Retinal pigment epithelial cell (primary cell): ENCODE measurements at places on chromosomes 7 and 10.
A peak's percentile ranks its signal among the peaks of the same experiment; 100 is the strongest.

DNA sequence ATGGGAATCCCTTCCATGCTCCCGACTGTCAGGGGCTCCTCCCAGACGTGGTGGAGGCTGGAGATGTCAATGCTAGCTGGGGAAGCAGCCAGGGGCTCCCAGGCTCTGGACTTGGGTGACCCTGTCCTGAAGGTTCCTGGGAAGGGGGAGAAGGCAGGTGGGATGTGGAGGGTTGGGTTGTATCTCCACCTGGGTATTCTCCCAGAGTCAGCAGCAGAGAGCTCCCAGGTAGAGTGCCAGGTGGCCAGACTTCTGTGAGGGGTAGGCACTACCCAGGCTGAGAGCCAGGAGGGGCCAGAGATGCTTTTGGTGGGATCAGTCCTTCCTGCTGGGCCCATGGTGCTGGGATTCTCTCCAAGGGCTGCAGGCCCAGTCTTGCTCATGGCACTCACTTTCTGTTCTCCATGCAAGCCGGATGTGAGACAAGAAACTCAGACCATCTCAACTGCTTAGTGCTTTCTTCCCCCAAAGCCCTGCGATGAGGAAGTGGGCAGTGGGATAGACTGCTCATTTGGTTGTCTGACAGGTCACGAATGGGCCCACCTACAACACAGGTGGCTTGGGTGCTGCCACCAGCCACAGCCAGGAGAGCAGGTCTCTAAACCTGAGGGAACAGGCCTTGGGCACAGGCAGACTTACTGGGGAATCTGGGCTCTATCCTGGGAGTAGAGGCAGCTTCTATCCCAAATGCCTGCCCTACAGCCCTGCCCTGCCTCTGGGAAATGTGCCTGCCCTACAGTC is 52.5 kb upstream of the CAMK2B start:
- no peak for DNase-seq

GRCh38 chr10:49079499-49079898 is 35.8 kb downstream of the VSTM4 start:
- no peak for DNase-seq

- DNase-seq = no peak
These were observed 18.8 kb upstream of the ANKRD1 start for GRCh38 chr10:90939648-90940047.

DNA sequence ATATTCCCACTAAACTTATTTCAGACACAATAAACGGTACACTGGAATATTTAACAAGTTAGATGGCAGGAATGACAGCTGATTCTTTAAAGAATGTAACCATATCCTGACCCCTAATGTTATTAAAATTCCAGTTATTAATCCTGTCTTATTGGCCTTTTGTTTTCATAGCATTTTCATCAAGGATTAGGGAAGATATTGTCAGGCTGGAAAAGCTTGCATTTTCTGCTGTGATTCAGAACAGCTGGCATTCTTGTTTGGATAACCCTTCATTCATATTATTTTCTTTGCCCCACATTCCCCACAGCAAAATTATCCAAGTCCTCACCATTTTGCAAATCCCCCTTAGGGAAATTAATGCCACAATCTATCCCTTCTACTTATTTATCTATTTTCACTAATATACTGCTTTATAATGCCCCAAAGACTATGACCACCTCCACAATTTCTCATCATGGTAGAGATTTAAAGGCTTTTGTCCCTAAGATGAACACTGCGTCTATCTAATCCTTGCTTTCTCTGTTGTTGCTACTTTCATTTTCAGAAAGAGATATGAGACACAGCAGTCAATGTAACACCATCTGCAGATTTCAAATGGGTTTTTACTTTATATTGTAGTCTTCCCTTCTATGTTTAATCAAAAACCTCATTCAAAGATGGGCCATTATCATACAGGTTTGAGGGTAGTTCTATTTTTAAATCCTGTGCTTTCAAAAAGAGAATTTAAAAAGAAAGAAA is 475.1 kb downstream of the PARD3 start:
- DNase-seq = peak; percentile 71

- DNase-seq = no peak
These were observed 122.8 kb upstream of the GDF10 start for GRCh38 chr10:47176903-47177868.

GRCh38 chr7:157408258-157409101 is 71.7 kb downstream of the DNAJB6 start:
- no peak for DNase-seq

DNA sequence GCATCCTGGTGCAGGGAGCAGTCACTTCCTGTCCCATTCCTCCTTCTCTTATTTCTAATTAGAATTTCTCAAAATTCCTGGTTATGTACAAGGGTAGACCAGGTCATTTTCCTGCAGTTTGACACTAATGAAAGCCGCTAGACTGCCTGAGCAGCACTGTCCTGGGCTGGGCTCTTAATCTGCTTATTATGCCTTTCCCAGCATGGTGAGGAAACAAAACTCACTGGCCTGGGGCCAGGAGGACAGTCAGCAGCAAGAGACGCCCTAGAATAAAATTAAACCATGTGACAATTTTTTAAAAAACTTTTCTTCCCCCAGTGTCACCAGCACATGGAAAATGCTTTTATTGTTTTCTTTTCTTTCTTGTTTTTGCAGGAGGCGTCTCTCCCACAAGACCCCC is 647.5 kb downstream of the TYW1 start:
- DNase-seq = peak; percentile 3

DNA sequence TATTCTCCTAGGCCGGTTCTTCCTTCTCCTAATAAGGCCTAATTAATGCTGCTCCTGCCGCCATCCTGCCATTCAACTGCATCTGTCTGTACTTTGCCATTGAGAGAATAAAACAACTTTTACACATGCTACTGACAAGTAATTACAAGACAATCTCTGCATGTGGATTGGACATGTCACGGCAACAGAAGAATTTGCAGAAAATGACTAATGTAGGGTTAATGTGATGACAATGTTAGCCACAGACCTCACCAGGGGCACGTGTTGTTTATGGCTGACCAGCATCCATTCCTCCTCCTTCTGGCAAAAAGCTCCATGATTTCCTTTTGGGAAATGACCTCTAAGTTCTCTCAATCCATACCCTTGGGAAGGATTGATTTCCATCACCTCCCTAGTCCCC is 58.0 kb downstream of the NEBL start:
- DNase-seq = no peak

DNA sequence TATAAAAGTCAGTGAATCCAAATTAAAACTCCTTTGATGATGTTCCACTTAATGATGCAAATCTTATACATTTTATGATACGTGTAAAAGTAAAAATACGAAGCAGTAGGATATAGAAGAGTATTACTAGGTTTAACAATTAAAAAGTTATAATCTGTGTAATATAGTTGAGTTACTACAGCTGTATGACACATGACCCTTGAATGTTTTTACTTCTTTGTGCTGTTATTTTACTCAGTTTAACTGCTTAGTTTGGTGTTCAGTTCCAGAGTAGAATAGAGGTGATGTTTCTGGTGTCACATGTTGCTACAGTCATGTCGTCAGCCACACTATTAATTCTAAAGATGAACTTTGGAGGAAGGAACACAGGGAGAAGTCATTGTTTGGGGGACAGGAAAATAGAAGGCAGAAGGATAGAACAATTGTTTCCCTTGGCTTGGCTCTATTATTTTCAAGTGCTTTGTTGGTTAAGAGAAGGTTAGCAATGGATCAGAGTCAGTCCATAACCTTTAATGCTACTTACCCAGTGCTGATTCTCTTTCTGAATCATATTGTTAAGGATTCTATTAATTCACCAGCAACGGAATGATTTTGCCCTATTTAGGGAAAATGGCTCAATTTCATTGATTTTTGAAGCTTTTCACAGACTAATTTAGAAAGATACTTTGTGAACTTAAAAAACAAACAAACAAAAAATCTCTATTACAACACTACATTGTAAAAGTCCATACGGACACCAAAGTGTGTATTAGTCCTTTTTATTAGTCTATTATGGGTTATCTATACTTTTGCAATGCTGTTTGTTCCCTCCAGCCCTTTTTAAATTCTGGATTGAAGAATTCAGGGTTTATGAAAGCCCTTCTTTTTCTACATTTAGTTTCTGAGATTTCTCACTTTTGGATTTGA is 73.4 kb downstream of the CPED1 start:
- no peak for DNase-seq

GRCh38 chr10:34156781-34157425 is 658.2 kb downstream of the PARD3 start:
- no peak for DNase-seq

GRCh38 chr7:100957832-100958421 is 8.6 kb downstream of the MUC3A start:
- no peak for DNase-seq

DNA sequence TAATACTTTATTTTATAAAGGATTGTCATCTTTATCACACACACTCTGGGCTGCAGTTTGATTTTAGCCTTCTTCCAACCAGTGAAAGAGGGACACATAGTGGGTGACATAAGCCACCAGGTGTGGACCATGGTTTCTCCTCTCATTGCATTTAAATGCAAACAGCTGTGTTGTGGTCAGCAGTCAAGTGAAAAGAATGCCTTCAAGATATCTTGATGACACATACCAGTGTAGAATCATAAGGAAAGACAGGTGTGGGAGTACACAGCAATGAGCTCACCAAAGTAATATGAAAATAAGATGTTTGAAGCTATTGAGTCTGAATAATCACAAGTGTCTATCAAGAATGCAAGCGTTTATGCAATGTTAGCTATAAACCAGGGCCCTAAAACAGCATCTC is 580.0 kb downstream of the XPNPEP1 start:
- no peak for DNase-seq

DNA sequence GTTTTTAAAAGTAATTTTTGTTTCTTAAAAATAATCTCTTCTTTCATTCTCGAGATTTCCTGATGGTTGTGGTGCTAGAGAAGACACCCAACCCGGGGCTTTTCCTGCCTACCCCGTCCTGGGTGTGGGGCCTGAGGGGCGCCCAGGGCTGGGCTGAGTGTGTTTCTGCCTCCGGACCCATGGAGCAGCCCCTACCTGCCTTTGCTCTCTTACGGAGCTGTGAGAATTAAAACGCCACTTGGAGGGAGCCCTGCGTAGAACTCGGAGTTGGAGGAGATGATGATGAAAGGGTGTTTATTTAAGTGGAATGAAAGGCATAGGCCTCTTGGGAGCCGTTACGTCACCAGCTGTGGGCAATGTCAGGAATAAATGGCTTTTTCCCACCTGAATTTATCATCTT is 261.8 kb upstream of the SHH start:
- no peak for DNase-seq
